ENCODE measurements at places on chromosomes 12 and 14.

GRCh38 chr12:132108211-132108832 lies 35.8 kb downstream of the DDX51 start:
- DNase-seq: no peak

GRCh38 chr14:38536376-38537038 lies 280.6 kb upstream of the CLEC14A start:
- no peak for DNase-seq

GRCh38 chr14:100662879-100663760 lies 63.6 kb upstream of the DLK1 start:
- DNase-seq: no peak

- DNase-seq: no peak
Observed at GRCh38 chr12:106296179-106296877, 6.2 kb upstream of the TCP11L2 start.

DNA sequence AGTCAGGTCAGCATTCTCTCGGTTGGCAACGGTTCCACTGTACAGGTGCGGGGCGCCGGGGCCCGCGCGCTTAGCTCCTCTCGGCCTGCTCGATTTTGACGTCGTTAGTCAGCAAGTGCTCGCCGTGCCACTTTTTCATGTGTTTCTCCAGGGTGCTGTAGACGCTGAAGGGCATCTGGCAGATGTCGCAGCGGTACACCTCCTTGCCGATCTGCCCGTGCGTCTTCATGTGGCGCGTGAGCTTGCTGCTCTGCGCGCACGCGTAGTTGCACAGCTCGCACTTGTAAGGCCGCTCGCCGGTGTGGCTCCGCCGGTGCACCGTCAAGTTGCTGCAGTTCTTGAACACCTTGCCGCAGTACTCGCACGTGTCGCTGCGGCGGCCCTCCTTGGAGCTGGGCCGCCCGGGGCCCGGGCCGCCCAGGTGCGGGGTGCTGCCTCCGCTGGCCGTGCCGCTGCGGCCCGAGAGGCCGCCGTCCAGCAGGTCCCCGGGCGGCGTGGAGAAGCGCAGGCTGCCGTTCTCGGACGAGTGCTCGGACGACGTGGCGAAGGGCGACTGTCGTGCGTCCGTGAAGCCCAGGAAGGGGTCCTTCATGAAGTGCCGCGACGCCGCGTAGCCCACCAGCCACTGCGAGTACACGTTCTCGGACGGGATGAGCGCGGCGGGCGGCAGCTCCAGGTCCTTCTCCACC lies 97.8 kb downstream of the BCL11B start:
- no peak for DNase-seq

GRCh38 chr12:121124402-121125109 lies 8.1 kb upstream of the P2RX7 start:
- DNase-seq: no peak

- no peak for DNase-seq
Observed at GRCh38 chr12:66232263-66232662, 43.2 kb downstream of the IRAK3 start.

GRCh38 chr12:129423041-129423580 lies 480.7 kb downstream of the TMEM132D start:
- DNase-seq: no peak

DNA sequence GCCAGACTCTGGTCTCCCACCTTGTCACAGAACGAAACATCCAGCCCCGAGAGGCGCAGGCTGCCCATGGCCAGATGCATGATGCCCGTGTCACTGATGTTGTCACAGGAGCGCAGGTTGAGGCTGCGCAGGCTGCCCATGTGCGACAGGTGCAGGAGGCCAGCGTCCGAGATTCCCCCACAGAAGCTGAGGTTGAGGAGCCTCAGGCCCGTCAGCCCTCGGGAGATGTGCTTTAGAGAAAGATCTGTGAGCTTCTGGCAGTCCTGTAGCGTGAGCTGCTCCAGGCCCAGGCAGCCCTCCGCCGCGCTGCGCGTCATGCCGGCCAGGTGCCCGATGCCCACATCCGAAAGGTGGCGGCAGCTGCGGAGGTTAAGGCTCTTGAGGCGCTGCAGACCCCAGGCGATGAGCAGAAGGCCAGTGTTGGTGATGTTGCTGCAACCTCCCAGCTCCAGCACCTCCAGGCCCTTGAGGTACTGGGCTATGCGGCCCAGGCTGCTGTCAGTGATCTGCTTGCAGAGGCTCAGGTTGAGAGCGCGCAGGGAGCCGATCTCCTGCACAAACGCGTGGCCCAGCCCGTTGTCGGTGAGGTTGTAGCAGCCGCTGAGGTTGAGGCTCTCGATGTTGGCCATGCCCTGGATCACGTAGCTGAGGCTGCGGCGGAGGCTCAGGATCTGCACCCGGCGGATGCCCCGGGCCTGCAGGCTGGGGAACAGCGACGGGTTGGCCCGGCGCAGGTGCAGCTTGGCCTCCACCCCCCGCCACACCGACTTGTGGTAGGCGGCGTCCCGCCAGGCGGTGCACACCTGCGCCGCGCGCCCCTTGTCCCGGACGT lies 991 bp downstream of the FBXL14 start:
- no peak for DNase-seq

- no peak for DNase-seq
Observed at GRCh38 chr14:77659831-77660230, 43.4 kb upstream of the SPTLC2 start.

GRCh38 chr14:21098076-21098891 lies at the start of gene ZNF219:
ZNF219 (minus strand) TSS chr14:21098655; CDS start chr14:21093591, 5,064 bp downstream.
- no peak for DNase-seq

- DNase-seq: no peak
Observed at GRCh38 chr12:113114447-113115178, 20.9 kb downstream of the RASAL1 start.

GRCh38 chr12:70823182-70823976 lies 97.2 kb downstream of the PTPRR start:
- DNase-seq: no peak

GRCh38 chr14:56992332-56992820 lies 182.1 kb upstream of the OTX2 start:
- no peak for DNase-seq

- DNase-seq: no peak
Observed at GRCh38 chr14:54816450-54816849, 86.2 kb downstream of the GCH1 start.

GRCh38 chr14:52802597-52802996 lies 11.2 kb upstream of the GNPNAT1 start:
- DNase-seq: peak; percentile 60

DNA sequence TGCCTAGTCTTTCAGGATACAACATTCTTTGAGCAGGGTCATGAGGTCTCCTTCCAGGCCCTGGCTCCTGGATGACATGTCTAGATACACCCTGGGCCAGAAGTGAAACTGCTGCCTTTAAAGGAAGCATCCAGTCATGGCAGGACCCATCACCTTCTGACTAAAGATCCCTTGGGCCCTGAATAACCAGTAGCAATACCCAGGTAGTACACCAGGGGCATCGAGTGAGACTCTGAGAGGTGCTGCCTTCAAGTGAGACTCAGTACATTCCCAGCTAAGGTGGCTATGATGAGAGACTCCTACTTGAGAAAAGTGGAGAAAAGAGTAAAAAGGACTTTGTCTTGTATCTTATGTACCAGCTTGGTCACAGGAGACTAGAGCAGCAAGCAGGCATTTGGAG lies 23.5 kb downstream of the OR6C68 start:
- DNase-seq: no peak

- no peak for DNase-seq
Observed at GRCh38 chr14:24984846-24985589, 64.9 kb downstream of the STXBP6 start.

GRCh38 chr14:23183158-23183470 lies 346 bp downstream of the SLC7A8 start:
- no peak for DNase-seq

GRCh38 chr12:125081427-125081826 lies 16.2 kb downstream of the AACS start:
- DNase-seq: no peak

- DNase-seq: no peak
Observed at GRCh38 chr12:45426294-45426693, 210.4 kb downstream of the ANO6 start.

- no peak for DNase-seq
Observed at GRCh38 chr12:122820838-122821271, 14.4 kb upstream of the HIP1R start.

DNA sequence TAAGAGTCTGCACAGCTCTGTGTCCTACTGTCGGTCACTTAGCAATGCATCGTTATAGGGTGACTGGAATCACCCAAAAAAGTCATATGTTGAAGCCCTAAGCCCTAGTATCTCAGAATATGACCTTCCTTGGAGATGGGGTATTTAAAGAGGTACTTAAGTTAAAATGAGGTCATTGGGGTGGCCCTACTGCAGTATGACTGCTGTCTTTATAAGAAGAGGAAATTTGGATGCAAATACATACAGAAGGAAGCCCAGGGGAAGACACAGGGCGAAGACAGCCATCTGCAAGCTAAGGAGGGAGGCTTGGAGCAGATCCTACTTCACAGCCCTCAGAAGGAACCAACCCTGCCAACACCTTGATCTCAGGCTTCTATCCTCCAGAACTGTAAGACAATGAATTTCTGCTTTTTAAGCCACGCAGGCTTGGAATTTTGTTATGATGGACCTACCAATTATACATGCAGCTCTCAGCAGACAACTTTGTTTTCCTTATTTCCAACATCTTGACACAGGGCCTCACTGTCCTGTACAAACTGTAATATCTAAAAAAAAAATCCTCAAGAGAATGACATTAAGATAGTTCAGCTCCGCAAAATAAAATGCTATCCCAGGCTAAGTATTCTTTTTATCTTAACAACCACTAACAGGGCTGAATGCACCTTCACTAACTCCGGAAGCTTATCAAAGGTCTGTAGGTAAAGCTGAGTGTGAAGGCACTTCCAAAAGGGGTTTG lies 40.4 kb downstream of the ZFP36L1 start:
- DNase-seq: no peak

- no peak for DNase-seq
Observed at GRCh38 chr12:12719496-12719895, 2.3 kb downstream of the CDKN1B start.

DNA sequence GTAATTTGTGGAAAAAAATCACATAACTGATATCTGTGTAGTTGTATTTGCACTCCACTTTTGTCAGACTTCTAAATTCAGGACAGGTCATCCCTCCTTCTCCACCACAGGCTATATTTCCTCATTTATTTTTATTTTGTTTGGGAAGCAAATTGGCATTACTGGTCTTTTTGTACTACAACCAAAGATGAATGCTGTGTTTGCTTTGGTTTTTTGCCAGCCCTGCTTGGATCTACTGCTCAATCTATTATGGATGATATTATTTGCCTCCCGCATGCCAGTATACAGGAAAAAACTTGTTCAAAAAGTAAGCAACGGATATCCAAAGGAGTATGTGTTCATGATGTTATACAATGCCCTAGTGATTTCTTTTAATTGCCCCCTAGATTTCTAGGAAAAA lies 948.8 kb downstream of the TRHDE start:
- DNase-seq: no peak

DNA sequence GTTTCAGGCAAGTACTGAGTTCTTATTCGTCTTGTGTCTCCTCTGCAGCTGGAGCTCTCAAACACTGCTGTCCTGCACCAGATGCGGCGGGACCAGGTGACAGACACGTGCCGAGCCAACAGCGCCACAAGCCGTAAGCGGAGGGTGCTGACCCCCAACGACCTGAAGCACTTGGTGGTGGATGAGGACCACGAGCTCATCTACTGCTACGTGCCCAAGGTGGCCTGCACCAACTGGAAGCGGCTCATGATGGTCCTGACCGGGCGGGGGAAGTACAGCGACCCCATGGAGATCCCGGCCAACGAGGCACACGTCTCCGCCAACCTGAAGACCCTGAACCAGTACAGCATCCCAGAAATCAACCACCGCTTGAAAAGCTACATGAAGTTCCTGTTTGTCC lies 201.2 kb downstream of the SLC41A2 start:
- no peak for DNase-seq

GRCh38 chr12:93784339-93785086 lies 107.3 kb downstream of the CRADD start:
- DNase-seq: peak; percentile 85

DNA sequence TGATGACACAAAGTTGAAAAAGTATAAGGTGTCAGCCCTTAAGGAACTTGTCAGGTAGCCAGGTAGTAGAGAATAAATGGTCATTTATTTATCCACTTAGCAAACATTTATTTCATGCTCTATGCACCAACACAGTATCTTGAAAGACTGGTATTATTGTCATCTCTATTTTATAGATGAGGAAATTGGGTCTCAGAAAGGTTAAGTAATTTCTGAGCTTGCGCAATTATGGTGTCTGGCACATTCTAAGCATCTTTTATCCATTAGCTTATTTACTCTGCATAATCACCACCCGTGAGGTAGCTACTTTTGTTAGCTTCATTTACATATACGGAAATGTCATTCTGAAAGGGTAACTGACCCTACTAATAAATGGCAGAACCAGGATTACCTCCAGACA lies 2.5 kb upstream of the UTP20 start:
- DNase-seq: no peak

- DNase-seq: no peak
Observed at GRCh38 chr12:23197266-23197665, 572.3 kb downstream of the ETNK1 start.

GRCh38 chr12:54390176-54390667 lies 5.7 kb upstream of the ZNF385A start:
- DNase-seq: no peak

DNA sequence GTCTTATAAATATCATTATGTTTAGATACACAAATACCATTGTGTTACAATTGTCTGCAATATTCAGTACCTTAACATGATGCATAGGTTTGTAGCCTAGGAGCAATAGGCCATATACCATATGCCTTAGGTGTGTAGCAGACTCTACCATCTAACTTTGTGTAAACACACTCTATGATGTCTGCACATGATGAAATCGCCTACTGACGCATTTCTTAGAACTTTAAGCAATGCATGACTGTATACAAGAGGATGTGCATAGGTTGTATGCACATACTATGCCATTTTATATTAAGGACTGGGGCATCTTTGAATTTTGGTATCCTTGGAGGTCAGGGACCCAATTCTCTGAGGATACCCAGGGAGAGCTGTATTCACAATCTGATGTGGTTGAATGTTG lies 10.1 kb upstream of the BTG1 start:
- DNase-seq: no peak

DNA sequence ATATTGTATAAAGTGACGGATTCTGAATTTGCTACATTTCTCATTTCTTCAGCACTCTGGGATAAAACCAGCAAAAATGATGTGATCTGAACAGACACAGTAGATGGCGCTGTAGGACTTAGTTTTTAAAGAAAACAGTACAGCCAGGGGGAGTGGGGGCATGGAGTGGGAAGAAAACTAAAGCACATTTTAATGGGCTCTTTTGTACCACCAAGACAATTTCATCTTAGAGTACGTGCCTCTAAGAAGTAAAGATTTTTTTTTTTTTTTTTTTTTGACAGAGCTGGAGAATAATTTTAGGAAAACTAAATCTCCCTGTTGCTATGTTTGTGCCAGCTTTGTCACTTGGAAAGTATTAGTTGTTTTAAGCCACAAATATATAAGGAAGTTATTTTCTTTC lies 124.4 kb downstream of the RAD51B start:
- DNase-seq: peak; percentile 64
